HuH-7.5 (cell line): ENCODE measurements at places on chromosomes 7 and 10.

GRCh38 chr7:4835398-4836205, 26.2 kb downstream of the PAPOLB start:
- no peak for DNase-seq

- DNase-seq, result no peak
Measured at GRCh38 chr10:84155521-84155920, 16.2 kb downstream of the GHITM start.

DNA sequence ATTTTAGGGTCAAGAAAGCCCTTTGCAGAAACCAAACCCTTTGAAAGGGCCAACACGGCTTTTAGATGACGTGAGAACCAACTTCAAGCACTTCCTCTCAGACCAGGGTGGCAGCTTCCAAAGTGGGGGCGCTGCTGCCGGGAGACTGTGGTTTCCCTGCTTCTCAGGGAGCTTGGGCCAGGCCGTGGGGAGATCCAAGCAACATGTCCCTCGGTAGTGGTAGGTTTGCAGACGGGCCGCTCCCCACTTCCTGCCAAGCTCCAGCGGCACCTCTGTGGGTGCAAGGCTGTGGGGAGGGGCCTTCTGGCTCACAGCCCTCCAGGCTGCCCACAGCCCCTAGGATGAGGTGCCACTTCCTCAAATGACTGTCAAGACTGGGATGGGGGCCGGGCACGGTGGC, 132.4 kb downstream of the FAM53B start:
- no peak for DNase-seq

- DNase-seq, result no peak
Measured at GRCh38 chr10:124403548-124403947, 15.2 kb downstream of the OAT start.

DNA sequence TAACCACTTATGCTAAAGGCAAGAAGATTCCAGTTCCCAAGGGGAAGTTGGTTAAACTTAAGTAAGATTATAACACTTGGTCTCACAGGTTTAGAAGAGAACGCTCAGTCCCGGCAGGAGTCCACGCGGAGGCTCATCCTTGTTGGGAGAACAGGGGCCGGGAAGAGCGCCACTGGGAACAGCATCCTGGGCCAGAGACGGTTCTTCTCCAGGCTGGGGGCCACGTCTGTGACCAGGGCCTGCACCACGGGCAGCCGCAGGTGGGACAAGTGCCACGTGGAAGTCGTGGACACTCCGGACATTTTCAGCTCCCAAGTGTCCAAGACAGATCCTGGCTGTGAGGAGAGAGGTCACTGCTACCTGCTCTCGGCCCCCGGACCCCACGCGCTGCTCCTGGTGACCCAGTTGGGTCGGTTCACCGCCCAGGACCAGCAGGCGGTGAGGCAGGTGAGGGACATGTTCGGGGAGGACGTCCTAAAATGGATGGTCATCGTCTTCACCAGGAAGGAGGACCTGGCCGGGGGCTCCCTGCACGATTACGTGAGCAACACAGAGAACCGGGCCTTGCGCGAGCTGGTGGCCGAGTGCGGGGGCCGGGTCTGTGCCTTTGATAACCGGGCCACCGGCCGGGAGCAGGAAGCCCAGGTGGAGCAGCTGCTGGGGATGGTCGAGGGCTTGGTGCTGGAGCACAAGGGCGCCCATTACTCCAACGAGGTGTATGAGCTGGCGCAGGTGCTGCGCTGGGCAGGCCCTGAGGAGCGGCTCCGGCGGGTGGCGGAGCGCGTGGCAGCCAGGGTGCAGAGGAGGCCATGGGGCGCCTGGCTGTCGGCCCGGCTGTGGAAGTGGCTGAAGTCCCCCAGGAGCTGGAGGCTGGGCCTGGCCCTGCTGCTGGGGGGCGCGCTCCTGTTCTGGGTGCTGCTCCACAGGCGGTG, 3.8 kb downstream of the GIMAP1 start:
- DNase-seq, result no peak

DNA sequence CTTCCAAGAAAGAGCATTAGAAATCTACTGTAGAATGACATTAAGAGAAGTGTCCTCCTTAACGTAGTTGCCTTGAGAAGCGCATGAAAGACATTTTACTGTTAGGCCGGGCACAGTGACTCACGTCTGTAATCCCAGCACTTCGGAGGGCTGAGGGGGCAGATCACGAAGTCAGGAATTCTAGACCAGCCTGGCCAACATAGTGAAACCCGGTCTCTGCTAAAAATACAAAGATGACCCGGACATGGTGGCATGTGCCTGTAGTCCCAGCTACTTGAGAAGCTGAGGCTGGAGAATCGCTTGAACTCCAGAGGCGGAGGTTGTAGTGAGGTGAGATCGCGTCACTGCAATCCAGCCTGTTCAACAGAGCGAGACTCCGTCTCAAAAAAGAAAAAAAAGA, 28.9 kb downstream of the TARP start:
- no peak for DNase-seq

- no peak for DNase-seq
Measured at GRCh38 chr10:30834153-30834552, 197.5 kb downstream of the ZNF438 start.

DNA sequence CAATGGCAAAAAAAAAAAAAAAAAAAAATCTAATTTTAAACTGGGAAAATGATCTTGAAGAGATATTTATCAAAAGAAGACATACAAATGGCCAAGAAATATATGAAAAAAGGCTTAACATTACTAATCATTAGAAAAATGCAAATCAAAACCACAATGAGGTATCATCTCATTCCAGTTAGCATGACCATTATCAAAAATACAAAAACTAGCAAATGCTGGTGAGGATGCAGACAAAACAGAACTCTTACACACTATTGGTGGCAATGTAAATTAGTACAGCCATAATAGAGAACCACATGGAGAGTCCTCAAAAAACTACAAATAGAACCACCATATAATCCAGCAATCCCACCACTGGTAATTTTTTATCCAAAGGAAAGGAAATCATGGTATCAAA, 489.6 kb downstream of the TNS3 start:
- DNase-seq, result no peak

- DNase-seq, result no peak
Measured at GRCh38 chr10:58475322-58476277, 37.1 kb upstream of the BICC1 start.

- DNase-seq, result no peak
Measured at GRCh38 chr10:59682986-59683937, 26.4 kb downstream of the SLC16A9 start.

- no peak for DNase-seq
Measured at GRCh38 chr7:150755473-150756099, 18.4 kb downstream of the GIMAP5 start.

DNA sequence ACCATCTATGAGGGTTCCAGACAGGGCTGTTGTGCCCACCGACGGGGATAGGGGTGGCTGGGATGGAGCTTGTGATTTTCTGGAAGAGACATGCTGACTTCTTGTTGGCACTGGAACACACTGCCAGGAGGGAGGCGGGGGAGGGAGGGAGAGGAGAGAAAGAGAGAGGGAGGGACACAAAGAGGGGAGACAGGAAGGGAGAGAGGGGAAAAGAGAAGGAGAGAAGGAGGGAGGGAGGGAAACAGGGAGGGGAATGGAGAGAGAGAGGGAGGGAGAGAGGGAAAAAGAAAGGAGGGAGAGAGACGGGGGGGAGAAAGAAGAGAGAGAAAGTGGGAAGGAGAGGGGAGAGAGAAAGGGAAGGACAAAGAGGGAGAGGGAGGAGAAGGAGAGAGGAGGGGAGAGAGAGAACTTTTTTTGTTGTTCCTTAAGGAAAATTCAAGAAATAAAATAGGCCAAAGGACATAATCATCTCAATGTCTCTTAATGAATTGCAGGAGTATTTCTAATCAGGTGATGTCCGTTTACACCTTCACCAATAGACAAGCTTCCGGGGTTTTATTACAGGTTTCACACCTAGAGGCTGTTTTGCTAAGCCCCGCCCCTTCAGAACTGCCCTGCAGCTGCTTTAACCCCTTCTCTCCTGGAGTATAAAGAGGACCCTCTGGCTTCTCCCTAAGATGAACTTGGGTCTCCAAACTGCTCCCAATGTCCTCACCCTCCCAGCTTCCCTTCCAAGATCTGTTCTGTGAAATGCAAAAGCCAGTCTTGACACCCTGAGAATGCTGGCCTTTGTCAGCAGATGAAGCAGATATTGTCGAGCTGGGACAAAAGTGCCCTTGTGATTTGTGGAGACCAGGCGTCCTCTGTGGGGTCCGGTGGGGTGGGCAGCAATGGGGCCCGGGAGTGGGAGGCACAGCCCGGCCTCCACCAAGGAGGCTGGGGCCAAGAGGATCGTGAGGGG, 82.0 kb upstream of the GTF2IRD1 start:
- no peak for DNase-seq

DNA sequence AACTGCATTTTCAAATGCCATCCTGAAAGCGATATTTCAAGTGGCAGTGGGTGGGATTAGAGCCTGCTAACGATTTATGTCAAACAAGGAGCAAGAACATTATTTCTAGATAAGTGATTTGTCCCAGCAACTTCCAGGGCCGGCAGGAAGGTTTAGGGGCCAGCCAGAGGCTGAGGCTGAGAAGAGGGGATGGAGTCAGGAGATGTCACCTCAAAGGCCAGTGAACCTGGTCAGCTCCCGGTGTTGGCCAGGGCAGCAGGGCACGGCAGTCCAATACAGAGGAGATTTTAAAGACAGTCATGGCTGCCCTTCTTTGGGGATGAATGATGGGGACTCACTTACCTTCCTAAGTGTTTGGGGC, 105.7 kb upstream of the PPIF start:
- no peak for DNase-seq

DNA sequence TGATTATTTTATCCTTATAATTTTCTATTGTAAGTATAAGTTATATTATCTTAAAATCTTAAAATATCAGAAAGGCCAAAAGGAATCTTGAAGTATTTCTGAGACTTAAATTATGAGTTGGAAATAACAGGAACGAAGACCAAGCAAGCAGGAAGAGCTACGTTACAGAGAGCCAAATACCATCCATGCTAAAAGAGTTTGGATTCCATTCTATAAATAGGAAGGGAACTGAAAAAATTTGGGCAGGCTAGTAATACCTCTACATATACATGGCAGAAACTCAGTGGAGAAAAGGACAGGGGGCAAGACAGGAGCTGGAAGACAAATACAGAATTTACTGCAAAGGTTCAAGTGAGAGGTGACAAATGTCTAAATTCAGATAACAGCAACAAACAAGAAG, 16.7 kb downstream of the ITGB1 start:
- DNase-seq, result no peak

DNA sequence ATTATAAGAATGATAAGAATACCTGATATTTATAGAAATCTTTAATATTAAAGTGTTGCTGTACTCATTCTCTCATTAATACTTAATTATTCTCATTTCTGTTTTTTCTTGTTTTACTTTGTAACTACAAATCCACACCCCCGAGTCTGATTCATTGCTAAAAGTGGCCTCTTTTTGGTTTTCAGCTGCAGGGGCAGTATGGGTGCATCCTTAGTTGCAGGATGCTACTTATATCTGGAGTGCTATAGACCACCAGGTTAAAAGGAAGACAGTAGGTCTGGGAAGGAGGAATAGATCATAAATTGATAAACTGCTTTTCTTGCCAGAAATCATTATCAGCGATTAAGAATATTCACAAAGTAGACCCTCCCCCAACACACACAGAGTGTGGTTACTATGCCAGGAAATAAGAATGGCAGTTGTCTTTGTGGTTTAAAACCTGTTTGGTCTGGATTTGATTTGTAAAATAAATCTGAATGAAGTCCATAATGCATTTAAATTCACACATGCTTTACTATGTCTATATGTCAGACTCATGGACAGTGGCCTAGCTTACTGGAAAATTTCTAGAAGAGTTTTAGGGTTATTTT, 96.5 kb downstream of the NRF1 start:
- DNase-seq, result no peak

- no peak for DNase-seq
Measured at GRCh38 chr10:42754155-42755027, 28.2 kb upstream of the BMS1 start.

DNA sequence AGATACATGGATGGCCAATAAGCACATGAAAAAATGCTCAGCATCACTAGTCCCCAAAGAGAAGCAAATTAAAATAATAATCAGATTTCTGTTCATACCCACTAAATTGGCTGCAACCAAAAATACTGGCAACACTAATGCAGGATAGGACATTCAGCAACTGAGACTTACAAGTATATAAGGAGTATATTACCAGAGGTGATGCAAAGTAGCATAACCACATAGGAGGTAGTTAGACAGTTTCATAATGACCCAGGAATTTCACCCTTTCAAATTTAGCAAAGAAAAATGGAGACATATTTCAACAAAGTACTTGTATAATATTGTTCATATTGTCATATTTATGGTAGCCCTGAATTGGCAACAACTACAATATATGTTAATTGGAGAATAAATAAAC, 727.8 kb downstream of the GRID1 start:
- no peak for DNase-seq

DNA sequence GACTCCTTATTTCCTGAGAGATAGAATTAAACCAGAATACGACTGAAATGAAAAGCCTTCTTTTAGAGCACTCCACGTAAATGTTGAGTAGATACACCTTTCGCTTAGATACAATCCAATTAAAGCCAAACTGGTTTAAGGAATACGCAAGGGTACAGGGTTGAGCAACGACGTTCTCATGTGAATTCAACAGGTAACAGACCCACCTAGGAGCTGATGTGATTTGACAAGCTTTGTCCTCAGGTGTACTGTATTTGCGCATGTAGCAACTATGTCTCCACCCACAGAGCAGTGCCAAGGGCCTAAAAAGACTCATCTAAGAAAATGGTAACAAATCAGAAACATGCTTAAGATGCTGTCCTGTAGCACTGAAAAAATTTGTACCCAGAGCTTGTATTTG, 139.6 kb downstream of the GATA3 start:
- no peak for DNase-seq

DNA sequence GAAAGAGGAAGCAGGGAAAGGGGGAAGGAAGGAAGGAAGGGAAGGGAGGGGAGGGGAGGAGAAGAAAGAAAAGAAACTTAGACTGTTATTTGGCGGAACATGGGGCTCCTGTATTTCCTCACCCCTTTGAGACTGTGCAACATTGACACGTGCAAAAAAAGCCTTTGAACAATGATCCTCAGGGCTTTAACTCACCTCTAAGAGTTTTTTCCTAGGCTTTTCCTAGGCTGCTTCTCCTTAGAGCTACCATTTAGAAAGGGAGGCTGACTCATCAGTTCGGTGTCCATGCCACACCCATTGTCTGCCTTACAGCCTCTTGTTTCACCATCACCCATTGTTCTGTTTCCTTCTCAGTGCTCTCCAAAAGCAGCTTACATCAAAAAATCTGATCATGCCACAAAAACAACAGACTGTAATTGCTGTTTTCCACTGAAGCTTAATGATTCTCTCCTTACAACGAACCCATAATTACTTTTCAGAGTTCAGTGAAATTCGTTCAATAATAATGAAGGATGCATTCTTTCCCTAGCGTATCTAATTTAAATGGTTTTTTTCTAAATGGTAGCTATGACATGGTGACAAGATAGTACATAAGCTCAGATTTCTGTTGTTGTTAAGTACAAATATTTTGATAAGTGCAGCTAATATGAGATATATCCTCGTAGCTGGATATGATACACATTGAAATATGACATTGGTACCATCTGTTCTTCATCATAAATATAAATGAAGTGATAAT, 90.8 kb downstream of the PRLHR start:
- DNase-seq, result no peak

DNA sequence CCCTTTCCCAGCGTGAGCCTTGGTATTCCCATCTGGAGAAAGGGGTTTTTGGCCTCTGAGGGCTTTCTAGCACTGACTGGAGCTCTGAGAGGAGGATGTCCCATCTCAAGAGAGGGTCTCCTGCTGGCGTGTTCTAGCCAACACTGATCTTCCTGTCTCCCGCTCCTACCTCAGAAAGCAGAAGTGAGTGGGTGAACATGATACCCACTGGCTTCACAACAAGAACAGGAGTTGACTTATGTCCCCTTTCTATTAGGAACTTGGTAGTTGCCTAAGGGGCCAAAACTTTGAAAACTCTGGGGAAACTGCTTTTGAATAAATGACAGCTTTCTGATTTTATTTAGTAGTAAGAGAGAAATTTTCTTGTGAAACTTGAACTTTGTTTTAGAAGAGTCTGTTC, 113.1 kb upstream of the ADCY1 start:
- no peak for DNase-seq
